ENCODE measurements at places on chromosomes 5 and 9.

GRCh38 chr9:89678396-89679015, 73.7 kb downstream of the GADD45G start:
- DNase-seq: no peak

DNA sequence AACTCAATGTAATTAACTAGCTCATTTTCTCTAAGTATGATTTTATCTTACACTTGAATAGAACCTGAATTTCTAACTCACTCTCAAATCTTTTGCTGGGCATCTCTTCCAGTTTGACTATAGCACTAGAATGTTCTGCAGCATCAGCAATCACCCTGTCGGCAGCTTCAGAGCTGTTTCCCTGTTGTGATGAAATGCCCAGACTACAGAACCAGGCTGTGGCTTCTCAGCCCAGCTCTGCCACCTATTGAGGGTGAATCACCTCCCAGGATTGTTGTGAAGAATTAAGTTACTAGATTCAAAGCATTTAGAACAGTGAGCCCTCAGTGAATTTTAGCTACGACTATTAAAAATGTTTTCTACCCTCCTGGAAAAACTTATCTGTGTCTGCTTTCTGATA, 90.4 kb upstream of the ANKRD55 start:
- DNase-seq: no peak

DNA sequence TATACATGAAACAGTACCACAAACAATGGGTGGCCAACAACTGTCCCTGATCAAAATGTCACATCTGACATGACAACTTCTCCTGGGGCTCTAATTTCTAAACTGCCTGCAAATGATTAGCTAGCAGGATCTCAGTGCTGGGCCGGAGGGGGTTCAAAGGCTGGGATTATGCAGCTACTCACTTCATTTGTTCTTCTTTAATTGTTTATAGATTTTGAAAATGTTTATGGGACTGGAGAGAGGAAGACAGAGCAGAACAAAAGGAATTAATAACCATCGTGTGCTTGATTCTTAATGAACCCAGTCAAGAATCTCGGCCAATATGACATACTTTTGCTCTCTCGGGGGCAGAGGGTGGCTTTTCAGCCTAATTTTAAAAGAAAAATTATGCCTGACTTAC, 313.6 kb downstream of the NSG2 start:
- no peak for DNase-seq

DNA sequence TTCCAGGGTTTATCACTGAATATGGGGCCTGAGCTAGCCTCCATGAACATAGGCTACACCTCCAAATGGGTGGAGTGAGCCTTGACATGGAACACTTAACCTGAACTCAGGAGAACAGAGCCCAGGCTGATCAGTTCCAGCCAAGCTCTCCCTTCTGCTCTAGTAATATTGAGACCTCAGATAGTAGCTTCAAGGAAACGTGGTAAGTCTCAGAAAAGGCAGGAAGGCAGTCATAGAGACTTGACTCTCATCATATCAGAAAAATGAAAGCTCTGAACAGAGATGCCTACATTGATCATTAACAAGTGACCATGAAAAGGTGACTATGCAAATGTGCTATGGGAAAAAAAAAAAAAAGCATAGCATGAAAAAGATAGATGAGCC, 40.5 kb upstream of the MYO10 start:
- DNase-seq: no peak

DNA sequence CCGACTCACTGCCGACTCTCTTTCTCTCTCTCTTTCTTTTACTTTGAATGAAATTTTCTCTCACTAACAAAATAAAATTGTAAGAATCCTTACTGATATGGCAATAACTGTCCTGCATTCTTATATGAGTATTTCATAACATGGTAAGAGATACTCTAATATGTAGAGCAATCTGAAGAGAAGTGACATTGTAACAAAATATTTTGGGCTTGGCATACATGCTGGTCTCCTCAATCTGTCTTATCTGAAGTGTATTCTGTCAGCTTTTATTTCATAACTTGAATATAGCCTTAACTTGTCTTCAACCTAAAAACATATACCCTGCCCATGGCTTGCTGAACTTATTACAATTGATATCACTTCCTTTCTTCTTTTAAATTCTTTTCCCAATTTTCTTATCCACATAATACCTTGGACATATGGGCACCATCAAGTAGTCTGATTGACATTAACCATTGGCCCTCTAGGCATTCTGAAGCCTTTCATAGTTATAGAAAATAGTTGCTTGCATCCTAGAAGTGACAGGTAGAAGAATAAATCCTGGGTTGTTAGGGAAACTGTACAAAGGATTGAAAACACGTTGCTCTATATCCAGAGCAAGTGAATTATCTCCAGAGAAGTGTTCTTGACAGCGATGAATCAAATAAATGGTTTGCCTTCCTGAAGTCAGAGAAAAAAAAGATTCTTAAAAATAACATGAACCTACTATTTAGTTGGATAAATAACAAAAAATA, 537.6 kb upstream of the TYRP1 start:
- no peak for DNase-seq

GRCh38 chr5:69368458-69369339, 621 bp downstream of the AK6 start:
- DNase-seq: no peak
